ENCODE measurements at places on chromosomes 2 and 18. TPM values are rescaled to one million over a fixed set of nuclear protein-coding genes. Genes with fewer than 3 reads are reported as not detected.

SPP2 gene
- not detected for total RNA-seq

DNA sequence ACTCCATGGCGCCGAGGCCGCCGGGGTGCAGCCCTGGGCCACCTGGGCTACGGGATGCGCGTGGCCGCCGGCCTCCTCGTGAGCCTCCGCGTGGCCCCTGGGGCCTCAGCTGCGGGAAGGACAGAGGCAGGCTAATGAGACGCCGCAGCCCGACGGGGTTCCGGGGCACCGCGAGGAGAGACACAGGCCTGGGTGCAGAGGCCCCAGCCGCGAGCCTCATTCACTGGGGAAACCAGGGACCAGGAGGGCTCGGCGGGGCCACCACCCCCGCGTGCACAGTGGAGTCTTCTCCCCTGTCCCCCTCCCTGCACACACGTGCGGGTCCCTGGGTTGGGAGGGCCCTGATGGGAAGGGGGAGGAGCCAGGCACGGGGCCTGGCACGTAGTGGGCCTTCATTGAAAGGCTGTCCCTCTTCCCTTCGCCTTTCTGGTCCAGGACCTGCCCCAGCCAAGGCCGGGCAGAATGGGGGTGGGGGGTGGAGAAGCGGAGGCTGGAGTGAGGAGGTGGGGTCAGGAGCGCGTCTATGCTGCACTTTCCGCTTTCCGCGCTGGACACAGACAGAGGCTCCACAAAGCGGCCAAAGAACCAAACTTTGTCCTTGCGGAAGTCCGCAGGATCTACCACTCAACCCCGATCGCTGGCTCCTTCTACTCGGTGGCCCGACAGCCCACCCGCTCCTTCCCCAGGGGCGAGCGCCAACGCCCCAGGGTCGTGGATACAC, 9.1 kb downstream of the ALPP start:
- no peak for DNase-seq

- no peak for DNase-seq
Observed at GRCh38 chr18:22254088-22254487, 84.7 kb downstream of the GATA6 start.

DNA sequence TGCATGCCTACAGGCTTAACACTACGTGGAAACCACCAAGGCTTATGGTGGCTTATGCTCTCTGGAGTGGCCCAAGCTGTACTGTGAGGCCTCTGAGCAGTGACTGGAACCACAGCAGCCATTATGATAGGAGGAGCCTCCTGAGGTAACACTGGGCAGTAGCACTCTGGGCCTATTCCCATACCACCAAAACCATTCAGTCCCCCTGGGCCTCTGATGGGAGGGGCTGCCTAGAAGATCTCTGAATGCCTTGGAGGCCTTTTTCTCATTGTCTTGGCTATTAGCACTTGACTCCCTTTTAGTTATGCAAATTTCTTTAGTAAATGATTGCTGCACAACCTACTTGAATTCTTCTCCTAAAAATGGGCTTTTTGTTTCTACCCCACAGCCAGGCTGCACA, 985.0 kb downstream of the DPP10 start:
- no peak for DNase-seq

DNA sequence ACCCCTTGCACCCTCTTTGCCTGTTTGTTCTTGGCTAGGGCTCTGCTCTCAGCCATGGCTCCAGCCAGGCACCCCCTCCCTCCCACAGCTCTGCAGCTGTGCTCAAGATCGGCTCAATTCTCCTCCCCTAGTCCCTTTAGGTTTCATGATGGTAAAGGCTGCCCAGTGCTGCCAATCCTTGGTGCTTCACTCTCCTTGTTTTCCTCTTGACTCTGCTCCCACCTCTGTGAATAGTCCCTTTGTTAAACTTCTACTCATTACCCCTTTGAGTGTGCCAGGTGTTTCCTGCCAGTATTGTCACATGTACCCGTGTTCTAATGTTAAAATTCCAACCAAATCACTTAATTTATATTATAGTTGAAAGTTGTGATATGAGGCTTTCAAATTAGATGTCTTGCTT, 101.0 kb upstream of the CERS6 start:
- no peak for DNase-seq

DNA sequence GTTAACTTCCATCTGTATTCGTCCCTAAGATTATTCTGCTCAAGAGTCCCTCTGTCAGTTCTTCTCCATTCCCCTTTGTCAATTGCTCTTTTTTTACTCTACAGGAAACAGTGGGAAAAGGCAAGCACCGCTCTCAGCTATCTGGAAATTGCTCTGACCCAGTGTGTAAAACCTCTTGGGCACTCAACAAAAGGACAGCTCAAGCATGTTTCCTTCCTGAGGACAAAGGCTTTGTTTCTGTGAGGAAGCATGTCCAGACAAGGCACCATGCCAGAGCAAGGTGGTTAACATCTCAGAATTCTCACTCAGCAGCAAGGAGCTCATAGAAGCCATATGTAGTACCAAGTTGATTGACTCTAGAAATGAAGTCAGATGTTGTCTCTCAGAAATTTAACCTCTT, 735.6 kb downstream of the TSN start:
- no peak for DNase-seq

GRCh38 chr2:109005686-109006204, 16.7 kb upstream of the EDAR start:
- DNase-seq, result no peak

ABCB11 gene
- total RNA-seq, result 0.29 TPM

ST8SIA3 gene
- total RNA-seq, result 0.07 TPM

DNA sequence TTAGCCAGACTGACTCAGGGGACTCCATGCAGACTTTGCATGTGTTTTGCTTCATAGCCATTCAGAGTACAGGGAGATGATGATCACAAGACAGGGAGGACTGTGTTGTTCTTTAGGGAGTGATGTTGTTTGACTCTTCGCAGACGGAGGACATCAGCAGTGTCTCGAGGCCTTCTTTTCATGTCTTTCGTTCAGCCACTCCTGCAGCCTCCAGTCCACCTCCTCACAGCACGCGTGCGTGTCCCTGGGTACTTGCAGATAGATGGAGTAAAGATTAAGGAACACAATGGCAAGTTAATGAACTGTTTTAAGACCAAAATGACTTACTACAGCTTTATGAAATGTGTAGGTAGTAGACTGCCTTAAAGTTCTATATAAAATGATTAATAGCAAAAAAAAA, 114.7 kb downstream of the MAP4K4 start:
- no peak for DNase-seq

BARD1 gene
- 120 TPM for total RNA-seq

DNA sequence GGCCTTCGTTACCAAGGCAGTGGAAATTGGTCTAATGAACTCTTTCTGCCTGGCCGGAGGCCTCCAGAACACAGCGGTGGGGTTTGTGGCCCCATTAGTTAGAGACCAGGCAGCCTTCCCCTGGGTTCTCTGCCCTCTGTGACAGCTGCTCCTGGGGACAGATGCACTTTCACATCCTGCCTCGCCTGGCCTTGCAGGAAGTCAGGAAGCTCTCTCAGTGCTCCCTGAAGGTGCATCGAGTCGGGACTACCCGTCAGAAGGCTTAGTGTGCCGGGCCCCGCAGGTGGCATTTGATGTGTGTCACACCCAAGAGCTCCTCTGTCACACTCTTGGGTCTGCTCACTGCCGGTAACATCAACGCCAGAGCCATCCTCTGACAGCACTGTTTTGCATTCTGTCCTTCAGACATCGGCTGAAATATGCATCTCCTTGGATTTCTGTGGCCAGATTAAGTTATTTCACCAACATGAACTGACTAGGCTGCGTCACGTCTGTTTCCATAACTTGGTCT, 158.3 kb downstream of the LDLRAD4 start:
- DNase-seq, result no peak

Measured in uterus (tissue), 4 donors.